Kidney (tissue), 22 donors: ENCODE measurements at places on chromosomes 5 and 9. TPM values are rescaled to one million over a fixed set of nuclear protein-coding genes. Genes with fewer than 3 reads are reported as not detected.
A peak's percentile ranks its signal among the peaks of the same experiment; 100 is the strongest.

DNA sequence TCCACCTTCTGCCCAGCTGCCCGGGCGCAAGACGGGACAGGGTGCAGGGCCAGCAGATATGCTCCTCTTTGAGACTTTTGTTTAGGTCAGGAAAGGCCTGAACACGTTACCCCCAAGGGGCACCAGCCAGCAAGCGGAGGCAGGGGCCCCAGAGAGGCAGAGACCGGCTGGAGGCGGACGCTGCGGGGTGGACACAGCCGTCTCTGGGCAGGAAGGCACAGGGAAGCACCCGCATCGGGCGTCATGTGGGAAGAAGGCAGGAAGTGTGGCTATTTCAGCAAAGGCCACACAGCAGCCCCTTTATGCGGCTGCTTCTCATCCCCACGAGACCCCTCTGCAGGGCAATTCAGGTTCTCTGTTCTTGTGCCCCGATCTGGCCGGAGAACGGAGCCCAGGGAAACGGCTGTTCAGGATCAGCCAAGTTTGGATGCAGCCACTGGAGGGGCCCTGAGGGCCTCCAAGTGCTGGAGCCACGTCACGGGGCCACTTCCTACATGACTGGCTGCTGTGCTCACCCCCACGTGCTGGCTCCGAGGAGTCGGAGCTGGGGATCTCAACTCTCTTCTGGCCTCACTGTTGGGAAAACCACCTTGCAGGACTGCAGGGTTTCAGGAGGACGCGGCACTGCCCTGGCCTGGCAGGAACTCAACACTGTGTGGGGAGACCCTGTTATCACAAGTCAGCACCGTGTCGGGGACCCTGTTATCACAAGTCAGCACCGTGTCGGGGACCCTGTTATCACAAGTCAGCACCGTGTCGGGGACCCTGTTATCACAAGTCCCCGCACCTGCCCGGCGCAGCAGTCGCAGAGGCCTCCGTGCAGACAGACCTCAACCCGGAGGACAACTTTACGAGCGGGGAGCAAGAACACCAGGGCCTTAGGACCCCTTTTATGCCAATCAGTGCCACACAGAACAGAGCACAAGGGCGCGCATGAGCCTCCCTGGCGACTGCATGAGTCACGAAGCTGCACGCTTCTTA lies 44.4 kb downstream of the SLC12A7 start:
- H3K36me3 ChIP-seq = no peaks in the 10 kb centered on the region
- H3K4me1 ChIP-seq = no peaks in the 10 kb centered on the region
- H3K4me3 ChIP-seq = no peak overlapping the region

GRCh38 chr9:125950880-125951471 lies 203.8 kb downstream of the PBX3 start:
- H3K27ac ChIP-seq = no peak overlapping the region
- no peak overlapping the region for H3K4me3 ChIP-seq
- H3K27me3 ChIP-seq = no peaks in the 10 kb centered on the region
- no peak for DNase-seq
- H3K4me1 ChIP-seq = no peaks in the 10 kb centered on the region

GRCh38 chr5:113371721-113372196 lies 63.0 kb downstream of the TSSK1B start:
- H3K4me1 ChIP-seq = no peaks in the 10 kb centered on the region
- no peak for DNase-seq
- H3K4me3 ChIP-seq = no peak overlapping the region
- H3K27me3 ChIP-seq = no peaks in the 10 kb centered on the region

DNA sequence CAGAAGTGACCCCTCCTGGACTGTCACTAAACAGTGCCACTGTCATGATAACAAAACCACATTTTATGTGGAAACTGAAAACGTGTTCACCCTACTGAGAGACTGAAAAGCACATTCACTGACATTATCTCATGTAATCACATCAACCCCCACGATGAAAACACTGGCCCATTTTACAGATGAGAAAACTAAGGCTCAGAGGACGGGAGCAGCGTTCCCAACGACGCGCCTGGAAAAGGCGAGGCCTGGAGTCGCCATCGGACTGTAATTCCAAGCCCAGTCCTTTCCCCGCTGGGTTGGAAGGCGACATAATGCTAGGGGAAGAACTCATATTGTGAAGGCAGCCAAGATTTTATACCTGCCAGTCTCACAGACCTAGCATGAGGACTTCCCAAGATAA lies 140.0 kb downstream of the ADAMTS2 start:
- H3K27ac ChIP-seq = no peak overlapping the region
- no peaks in the 10 kb centered on the region for H3K4me1 ChIP-seq
- H3K36me3 ChIP-seq = no peaks in the 10 kb centered on the region
- no peaks in the 10 kb centered on the region for H3K27me3 ChIP-seq

DNA sequence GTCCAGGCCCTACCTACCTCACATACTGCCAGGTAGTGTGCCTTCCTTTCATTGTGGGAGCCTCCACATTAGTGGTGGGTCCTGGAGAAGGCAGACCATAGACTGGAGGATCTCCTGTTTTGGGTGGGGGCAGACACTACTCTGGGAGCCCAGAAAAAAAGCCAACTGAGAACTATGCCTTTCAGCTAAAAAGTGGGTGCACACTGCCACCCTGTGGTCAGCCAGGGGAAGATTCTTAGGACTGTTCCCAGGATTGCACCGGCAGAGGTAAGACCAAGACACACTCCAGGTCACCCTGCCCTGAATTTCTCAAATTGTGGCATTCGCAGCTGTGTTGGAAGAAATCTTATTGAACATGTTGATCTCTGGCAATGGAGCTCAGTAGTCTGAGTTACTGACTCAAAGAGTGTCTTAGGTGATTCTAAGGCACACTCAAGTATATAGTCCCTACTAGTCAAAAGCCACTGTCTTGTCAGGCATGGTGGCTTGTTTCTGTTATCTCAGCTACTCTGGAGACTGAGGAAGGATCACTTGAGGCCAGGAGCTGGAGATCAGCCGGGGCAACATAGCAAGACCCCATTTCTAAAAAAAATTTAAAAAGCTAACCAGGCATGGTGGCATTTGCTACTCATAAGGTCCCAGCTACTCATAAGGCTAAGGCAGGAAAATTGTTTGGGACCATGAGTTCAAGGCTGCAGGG lies 3.6 kb downstream of the SIGMAR1 start:
- peaks cover 24% of the 10 kb centered on the region for H3K4me1 ChIP-seq
- peaks cover 9% of the 10 kb centered on the region for H3K27me3 ChIP-seq
- no peak overlapping the region for H3K27ac ChIP-seq
- peaks cover 2% of the 10 kb centered on the region for H3K36me3 ChIP-seq

DNA sequence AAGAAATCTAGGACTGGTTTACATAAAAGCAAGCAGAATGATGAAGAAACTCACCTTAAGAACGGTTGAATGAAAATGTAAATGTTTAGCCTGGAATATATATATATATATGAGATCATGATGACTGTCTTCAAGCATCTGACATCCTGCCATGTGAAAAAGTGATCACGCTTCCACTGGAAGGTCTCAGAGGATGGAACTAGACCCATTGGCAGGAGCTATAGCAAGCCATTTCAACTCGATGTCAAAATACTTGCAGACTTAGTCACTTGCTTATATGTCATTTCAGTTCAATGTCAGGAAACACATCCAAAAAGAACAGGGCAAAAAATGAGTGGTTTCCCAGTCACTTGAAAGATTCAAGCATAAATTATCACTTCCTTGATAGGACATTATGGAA lies 22.2 kb upstream of the TMEM161B start:
- no peak overlapping the region for H3K4me3 ChIP-seq
- H3K27me3 ChIP-seq = no peaks in the 10 kb centered on the region
- no peak overlapping the region for H3K27ac ChIP-seq
- no peaks in the 10 kb centered on the region for H3K36me3 ChIP-seq
- no peak for DNase-seq
- no peaks in the 10 kb centered on the region for H3K4me1 ChIP-seq

- H3K27me3 ChIP-seq = no peaks in the 10 kb centered on the region
- no peak overlapping the region for H3K4me3 ChIP-seq
- no peak overlapping the region for H3K27ac ChIP-seq
- no peaks in the 10 kb centered on the region for H3K4me1 ChIP-seq
- H3K36me3 ChIP-seq = no peaks in the 10 kb centered on the region
Observed at GRCh38 chr9:130034570-130034969, 8.4 kb downstream of the FNBP1 start.

GRCh38 chr5:181161534-181162175 lies 14.3 kb downstream of the OR2V2 start:
- no peaks in the 10 kb centered on the region for H3K4me1 ChIP-seq
- H3K36me3 ChIP-seq = no peaks in the 10 kb centered on the region
- peaks cover 6% of the 10 kb centered on the region for H3K27me3 ChIP-seq
- no peak for DNase-seq
- H3K4me3 ChIP-seq = peak overlapping the region; percentile 17
- no peak overlapping the region for H3K27ac ChIP-seq

DNA sequence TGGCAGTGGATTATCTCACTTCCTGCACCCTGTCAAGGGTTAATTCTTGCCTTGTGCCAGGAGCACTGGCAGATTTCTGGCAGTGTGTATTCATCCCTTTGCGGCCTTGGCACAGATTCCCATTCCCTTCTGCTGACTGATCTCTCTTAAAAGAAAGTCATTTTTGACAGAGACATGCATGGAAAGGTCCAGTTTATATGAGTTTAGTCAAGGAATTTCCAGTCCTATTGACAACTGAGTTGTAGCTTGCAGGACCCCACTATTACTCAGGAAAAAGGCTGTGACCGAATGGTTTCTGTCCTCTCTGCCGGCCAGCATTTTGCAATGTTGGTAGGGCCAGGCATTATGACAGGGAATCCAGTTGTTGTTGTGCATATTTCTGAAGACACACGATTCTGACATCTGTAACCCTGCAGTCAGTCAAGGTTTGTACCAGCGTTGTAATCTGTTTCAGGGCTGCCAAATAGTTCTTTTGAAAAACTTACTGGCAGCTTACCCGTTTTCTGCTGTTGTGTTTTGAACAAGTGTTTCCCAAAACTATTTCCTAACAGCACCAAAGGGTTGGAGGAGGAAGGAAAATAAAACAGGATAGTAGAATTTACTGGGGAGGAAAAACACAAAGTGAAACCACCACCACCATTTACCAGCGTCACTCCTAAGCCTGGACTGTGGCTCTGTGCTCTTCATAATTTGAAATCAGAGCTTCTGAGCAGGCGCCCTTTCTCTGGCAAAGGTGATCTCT lies 243.4 kb upstream of the KLF4 start:
- H3K27ac ChIP-seq = peak overlapping the region; percentile 69
- no peak for DNase-seq
- no peaks in the 10 kb centered on the region for H3K36me3 ChIP-seq
- no peaks in the 10 kb centered on the region for H3K27me3 ChIP-seq
- H3K4me3 ChIP-seq = no peak overlapping the region
- H3K4me1 ChIP-seq = peaks cover 12% of the 10 kb centered on the region

Gene SLC34A1
- total RNA-seq = 0.91 TPM
